ENCODE measurements at places on chromosomes 11 and 22.

GRCh38 chr11:47391077-47391583 is 12.8 kb upstream of the SPI1 start:
- DNase-seq = no peak
- peaks cover 28% of the 10 kb centered on the region for H3K4me1 ChIP-seq
- no peaks in the 10 kb centered on the region for H3K36me3 ChIP-seq
- no peaks in the 10 kb centered on the region for H3K27me3 ChIP-seq
- no peak overlapping the region for H3K4me3 ChIP-seq

- DNase-seq = no peak
- no peaks in the 10 kb centered on the region for H3K27me3 ChIP-seq
- H3K36me3 ChIP-seq = no peaks in the 10 kb centered on the region
- H3K4me1 ChIP-seq = no peaks in the 10 kb centered on the region
Observed at GRCh38 chr22:27489178-27489675, 312.3 kb downstream of the MN1 start.

DNA sequence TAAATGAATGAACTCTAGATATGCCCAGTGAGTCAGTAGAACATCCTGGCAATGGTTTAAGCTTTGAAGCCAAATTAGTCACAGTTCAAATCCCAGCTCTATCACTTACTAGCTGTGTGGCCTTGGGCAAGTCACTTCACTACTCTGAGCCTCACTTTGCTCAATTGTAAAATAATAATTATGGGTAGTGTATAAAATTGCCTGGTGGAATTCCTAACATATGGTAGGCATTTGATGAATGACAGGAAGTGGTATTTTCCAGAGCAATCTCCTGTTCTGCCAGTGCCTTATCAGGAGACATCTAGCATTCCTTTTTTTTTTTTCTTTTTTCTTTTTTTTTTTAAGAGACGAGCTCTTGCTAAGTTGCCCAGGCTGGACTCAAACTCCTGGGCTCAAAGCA is 13.0 kb downstream of the SCN4B start:
- no peaks in the 10 kb centered on the region for H3K36me3 ChIP-seq
- no peak overlapping the region for H3K27ac ChIP-seq
- H3K4me1 ChIP-seq = no peaks in the 10 kb centered on the region
- H3K27me3 ChIP-seq = no peaks in the 10 kb centered on the region
- no peak overlapping the region for H3K4me3 ChIP-seq

DNA sequence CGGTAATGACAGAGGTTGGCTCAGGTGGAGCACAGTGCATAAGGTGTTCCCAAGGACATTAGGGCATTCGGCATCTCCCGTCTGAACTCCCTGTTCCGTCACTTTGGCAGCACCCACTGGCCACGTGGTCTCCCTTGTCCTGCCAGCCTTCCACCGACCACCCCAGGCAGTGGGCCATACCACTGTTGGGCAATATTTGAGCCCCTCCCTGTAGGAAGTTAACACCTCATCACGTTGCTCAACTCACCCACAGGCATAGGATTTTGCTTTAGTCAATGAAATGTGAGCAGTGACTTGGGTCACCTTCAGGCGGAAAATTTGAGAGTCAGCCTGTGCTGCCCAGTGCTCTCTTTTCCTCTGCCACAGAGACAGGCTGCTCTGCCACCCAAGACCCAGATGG is 44.0 kb downstream of the SERPINH1 start:
- H3K27me3 ChIP-seq = no peaks in the 10 kb centered on the region
- H3K36me3 ChIP-seq = no peaks in the 10 kb centered on the region
- DNase-seq = no peak
- H3K4me3 ChIP-seq = no peak overlapping the region
- no peaks in the 10 kb centered on the region for H3K4me1 ChIP-seq
- H3K27ac ChIP-seq = no peak overlapping the region

All from naive thymus-derived CD4-positive, alpha-beta T cell (primary cell).